ENCODE measurements at places on chromosomes 4 and X.
A peak's percentile ranks its signal among the peaks of the same experiment; 100 is the strongest.

DNA sequence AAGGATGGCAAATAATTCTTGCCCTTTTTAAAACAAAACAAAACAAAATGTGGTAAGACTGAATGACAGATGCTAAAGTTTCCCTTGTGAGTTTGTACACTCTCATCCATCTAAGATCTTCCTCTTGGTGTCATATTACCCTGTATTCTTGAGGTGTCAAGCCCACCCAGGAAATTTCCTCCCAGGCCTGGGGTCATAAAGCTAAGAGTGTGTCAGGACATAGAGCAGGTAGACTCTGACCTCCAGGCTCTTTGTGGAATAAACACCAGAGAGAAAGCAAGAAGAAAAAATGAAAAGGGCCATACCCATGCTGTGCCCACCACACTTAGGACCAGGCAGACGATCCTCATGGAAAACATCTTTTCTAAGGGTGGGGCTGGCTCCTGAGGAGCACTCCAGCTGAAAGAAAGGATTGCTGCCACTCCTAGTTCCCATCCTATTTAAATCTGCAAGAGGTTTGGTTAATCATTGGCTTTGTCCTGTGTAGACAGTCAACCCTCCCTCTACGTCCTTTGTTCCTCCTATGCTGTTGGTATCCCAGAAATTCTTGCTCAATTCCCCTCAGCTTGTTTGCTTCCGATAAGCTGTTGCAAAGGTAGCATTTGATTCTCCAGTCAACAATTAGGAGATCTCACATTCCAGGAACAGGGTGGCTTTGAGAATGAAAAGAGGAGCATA is at the start of gene FGA:
FGA (minus strand) TSS at position 414 of the 678 bp plus-strand sequence; CDS start at position 359, 55 bp downstream.
- no peak for DNase-seq

- no peak for DNase-seq
These were observed 11.0 kb upstream of the SH3BP2 start for GRCh38 chr4:2781911-2782310.

- DNase-seq: no peak
These were observed 1.3 kb downstream of the FAM9C start for GRCh38 chrX:13043138-13043537.

DNA sequence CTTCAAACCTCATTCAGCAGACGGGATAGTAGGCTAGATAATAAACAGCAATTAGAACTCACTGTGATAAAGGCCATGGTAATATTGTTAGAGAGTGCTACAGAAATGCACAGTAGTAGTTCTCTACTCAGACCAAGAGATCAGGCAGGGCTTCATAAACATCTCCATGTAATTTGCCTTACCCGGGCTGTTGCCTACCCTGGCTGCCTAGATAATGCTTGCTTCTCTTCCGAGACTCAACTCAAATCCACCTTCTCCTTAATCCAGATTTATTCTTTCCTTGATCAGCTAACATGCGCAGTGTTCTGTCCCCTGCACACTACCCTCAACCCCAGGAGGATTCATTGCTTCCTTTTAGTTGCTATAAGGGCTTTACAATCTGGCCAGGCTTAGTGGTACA is 21.8 kb downstream of the ANK2 start:
- DNase-seq: no peak

DNA sequence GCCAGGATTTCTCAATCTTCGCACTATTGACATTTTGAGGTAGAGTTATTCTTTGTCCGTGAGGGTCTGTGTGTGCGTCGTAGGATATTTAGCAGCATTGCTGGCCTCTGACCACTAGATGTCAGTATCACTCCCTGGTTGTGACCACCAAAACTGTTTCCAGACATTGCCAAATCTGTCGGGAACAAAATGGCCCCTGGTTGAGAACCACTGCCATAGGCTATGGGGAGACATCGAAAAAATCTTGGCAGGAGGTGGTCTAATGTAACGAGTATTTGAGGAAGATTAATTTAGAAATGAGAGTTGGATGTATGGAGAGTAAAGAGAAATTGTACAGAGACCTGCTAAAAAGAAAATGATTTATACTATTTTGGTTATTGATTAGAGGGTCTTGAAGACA is 108.4 kb downstream of the DOCK11 start:
- DNase-seq: no peak

DNA sequence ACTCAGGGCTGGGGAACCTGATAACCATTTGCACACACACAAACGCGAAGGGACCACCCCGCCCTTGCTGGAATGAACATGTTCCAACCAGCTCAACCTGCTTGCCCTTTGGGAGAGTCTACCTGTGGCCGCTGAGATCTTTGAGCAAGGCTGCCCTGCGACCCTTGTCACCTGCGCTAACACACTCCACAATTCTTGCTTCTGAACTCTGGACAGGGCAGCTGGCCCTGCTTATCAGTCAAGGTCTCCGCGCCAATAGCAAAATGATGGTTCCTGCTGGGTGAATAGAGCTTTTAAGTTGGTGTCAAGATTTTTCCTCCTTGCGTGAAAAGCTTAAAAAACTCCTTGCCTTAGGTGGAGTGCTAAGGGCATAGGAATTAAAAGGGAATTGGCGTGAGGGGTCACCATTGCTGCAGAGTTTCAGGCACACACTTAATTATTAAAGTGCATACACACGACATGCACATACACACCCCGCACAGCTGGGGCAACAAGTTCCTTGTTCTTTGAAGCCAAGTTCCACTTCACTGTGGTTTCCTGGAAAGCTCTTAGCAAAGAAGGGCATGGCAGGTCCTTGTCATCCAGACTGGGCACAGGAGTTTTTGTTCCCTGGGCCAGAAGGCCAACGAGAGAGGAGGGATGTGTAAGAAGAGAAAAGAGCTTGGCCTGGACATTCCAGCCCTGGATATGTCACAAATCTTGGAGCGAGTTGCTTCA is 207.7 kb downstream of the STIM2 start:
- no peak for DNase-seq

DNA sequence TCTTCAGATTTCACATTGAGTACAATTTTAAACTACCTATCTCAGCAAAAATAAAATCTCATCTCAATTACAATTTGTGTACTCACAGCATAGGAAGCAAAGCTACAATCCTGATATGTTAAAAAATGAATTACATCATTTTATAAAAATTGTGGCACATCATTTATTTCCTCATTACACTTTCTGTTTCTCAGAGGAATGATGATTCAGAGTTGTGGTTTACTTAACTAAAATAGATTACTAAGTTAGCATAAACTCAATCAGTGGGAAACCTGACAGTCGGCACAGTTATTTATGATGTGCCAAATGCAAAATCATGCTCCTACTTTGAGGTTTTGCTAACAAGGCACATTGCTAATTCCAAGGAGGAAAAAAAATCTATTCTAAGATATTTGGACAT is 325.0 kb downstream of the FBXO8 start:
- no peak for DNase-seq

GRCh38 chr4:124060261-124060918 is 652.1 kb downstream of the ANKRD50 start:
- DNase-seq: peak; percentile 34

- no peak for DNase-seq
These were observed 148.2 kb downstream of the SMIM20 start for GRCh38 chr4:26062215-26062614.

DNA sequence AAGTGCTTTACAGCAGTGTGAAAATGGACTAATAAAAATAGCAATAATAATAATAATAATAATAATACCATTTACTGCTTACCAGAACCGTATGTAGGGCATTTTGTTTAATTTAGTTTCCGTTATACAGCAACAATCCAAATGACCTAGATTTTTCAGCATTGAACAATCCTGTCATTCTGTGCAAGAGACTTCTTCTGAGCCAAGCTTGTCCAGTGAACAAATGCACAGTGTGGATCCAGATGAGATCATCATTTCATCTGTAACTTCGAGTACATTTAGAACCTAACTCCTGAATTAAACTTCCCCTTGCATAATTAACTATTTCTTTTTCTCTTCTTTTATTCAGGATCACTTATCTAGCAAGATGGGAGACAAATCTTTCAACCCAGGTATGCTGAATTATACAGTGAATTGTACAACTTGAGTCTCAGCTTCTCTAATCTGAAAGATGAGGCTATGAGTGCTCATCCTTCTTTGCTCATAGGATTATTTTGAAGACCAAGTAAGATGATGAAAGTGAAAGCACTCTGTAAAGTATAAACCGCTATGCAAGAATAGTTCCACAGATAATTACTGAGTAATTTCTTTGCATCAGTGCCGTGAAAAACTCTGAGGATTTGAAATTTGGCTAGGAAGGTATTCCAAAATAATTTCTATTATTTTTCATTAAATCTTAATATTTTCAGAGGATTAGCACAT is 6.6 kb downstream of the CLNK start:
- DNase-seq: no peak

GRCh38 chrX:12360383-12360782 is 222.1 kb downstream of the FRMPD4 start:
- DNase-seq: no peak

- no peak for DNase-seq
These were observed 545.6 kb upstream of the LCORL start for GRCh38 chr4:18566970-18567799.

GRCh38 chrX:110108381-110108821 is 105.5 kb downstream of the TMEM164 start:
- DNase-seq: no peak

DNA sequence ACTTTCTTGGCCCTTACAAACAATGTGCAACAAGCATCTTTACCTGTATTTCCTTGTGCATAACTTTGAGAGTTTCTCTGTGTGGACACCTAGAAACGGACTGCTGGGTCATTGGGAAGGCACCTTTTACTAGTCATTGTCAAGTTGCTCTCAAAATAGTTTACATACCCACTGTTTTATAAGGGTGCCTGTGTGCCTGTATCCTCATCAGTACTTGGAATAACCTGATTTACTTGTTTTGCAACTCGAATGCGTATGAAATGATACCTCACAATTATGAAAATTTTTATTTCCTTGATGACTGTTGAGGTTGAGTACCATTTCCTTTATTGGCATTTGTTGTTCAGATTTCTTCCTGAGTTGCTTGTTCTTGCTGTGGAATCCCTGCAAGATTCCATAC is 150.8 kb downstream of the STIM2 start:
- no peak for DNase-seq

GRCh38 chr4:101211146-101211553 is 136.2 kb downstream of the PPP3CA start:
- no peak for DNase-seq

DNA sequence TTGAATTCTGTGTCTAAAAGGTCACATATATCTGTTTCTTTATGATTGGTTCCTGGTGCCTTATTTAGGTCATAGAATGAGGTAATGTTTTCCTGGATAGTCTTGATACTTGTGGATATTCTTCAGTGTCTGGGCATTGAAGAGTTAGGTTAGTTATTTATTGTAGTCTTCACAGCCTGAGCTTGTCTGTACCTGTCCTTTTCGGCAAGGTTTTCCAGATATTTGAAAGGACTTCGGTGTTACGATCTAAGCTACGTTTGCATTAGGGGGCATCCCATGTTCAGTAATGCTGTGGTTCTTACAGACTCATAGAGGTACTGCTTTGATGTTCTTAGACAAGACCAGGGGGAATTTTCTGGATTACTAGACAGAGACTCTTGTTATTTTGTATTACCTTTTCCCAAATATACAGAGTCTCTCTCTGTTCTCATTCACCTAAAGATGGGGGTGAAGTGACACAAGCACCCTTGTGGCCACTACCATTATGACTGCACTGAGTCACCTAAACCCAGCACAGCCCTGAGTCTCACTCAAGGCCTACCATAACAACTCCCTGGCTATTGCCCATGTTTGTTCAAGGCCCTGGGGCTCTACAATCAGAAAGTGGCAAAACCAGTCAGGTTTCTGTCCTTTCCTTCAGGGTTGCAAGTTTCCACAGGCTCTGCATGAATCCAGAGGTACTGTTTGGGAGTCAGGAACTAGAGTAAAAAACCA is 30.1 kb upstream of the CYSLTR1 start:
- DNase-seq: no peak

- DNase-seq: no peak
These were observed 425.2 kb upstream of the FTHL17 start for GRCh38 chrX:31497086-31497485.

GRCh38 chr4:89023140-89023539 is 33.8 kb downstream of the FAM13A start:
- DNase-seq: no peak

GRCh38 chr4:15385928-15386327 is 41.9 kb upstream of the C1QTNF7 start:
- peak; percentile 43 for DNase-seq

DNA sequence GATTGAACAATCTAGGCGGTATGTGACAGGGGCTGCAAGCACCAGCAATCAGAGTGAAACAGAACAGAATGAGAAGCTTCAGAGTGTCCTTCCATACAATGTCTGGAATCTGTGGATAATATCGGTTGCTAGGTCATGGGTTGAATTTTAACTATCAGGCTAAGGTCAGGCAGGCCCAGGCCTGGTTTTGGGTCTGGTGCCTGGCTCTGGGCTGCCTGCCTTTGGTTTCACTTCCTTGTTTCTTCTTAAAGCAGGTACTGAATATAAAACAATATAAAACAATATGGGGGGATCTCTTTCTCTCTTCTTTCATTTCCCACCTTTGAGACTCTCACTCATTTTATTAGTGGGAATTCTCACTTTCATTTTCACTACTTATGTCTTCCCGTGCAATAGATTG is 962.0 kb downstream of the CCSER1 start:
- no peak for DNase-seq

GRCh38 chr4:88826771-88827170 is 129.1 kb upstream of the NAP1L5 start:
- DNase-seq: no peak

DNA sequence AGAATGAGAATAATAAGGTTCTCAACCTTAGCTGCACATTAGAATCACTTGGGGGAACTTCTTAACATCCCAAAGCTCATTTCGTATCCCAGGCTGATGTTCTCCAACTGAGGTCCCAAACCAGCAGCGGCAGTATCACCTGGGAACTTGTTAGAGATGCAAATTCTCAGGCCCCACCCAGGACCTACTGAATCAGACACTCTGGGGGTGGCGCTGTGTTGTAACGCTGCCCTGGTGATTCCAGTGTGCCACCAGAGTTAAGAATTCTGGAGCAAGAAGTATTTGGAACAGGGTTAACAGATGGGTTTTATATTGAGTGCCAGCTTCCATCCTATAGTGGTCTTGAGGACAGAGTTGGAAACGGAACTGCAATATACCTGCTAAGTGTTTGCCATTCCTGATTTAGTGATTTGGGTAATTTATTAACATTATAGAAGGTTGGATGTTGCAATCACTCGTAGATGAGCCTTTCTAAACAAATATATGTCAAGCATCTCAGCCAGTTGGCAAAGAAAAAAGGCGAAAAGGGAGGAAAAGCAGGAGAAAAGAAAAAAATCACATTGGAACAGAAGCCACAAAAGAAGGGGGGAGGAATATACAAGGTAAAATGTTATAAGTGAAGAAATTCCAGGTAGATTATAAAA is 141.0 kb downstream of the ARX start:
- no peak for DNase-seq

DNA sequence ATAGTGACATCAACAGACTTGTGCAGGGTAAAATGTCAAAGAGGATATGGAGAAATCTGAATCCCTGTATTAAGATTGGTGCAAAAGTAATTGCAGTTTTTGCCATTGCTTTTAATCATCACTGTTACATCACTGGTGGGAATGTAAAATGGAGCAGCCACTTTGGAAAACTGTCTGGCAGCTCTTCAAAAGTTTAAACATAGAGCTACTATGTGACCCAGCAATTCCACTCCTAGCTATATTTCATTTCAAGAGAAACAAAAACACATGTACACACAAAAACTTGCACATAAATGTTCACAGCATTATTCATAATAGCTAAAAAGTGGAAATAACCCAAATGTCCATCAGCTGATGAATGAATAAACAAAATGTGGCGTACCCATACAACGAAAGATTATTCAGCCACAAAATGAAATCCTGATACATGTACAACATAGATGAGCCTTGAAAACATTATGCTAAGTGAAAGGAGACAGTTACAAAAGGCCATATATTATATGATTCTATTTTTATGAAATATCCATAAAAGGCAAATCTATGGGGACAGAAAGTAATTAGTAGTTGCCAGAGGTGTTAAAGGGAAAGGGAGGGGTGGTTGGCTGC is 106.4 kb downstream of the AMELX start:
- DNase-seq: no peak
